NCI-H460 (cell line): ENCODE measurements at places on chromosomes 6 and 20.
A peak's percentile ranks its signal among the peaks of the same experiment; 100 is the strongest.

GRCh38 chr20:24663496-24663895 is 194.1 kb downstream of the SYNDIG1 start:
- no peak for DNase-seq

DNA sequence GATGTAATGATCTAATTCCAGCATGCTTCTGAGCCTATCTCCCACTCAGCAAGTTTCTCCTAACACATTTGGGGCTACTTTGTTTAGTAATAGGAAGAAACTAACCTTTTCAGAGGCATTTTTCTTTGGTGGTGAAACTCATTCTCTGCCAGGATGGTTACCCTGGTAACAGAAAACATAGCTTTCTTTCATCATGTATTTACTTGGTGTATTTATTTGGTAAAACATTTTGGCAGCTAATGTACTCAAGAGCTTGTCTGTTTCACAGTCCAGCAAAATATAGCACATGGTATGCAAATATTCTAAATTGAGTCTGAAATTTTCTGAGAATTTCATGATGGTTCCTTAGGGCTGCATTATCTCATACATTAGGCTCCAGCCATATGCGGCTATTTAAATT is 100.0 kb downstream of the SLC35B3 start:
- DNase-seq, result no peak

GRCh38 chr6:63526931-63527330 is 45.3 kb upstream of the LOC128125822 start:
- no peak for DNase-seq

DNA sequence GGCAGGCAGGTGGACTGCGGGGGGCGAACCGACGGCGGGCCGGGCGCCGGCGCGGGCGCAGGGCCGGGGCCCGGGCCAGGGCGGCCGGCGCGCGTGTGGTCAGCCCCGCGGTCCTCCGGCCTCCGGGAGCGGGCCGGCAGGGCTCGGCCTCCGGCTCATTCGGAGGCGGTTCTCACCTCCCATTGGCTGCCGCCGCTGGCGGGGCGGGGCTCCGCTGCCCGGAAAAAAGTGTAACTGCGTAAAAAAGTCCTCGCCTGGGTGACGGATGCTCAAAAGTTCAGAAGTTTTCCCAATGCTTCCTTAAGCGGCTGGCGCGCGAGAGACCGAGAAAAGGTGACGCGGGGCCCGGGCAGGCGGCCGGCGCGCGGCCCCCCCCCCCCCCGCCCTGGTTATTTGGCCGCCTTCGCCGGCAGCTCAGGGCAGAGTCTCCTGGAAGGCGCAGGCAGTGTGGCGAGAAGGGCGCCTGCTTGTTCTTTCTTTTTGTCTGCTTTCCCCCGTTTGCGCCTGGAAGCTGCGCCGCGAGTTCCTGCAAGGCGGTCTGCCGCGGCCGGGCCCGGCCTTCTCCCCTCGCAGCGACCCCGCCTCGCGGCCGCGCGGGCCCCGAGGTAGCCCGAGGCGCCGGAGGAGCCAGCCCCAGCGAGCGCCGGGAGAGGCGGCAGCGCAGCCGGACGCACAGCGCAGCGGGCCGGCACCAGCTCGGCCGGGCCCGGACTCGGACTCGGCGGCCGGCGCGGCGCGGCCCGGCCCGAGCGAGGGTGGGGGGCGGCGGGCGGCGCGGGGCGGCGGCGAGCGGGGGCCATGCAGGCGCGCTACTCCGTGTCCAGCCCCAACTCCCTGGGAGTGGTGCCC is at the start of gene FOXC1:
TSS of gene FOXC1 (plus strand) at position 268 of the 849 bp plus-strand sequence. CDS start at position 799, 531 bp downstream.
- DNase-seq, result peak; percentile 93

GRCh38 chr6:37338745-37339255 is 15.0 kb upstream of the RNF8 start:
- DNase-seq, result no peak

DNA sequence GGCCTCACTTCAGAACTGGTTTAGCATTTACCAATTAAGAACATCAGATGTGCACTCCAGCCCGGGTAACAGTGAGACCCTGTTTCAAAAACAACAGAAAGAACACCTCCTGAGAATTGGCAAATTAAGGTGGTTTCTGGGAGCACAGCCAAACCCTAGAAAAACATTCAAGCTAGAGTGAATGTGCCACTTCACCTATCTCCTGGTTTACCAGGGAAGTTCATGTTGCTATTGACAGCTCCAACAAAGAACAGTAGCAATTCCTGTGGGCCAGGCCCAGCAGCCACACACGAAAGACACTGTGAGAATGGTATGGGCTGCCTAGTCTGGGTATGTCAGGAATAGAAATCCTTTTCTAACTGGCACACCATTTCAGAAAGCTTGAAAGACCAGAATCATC is 4.9 kb downstream of the POLR1C start:
- DNase-seq, result no peak

- no peak for DNase-seq
These were observed 708 bp downstream of the NRN1 start for GRCh38 chr6:6006006-6006427.

- no peak for DNase-seq
These were observed 192.4 kb downstream of the OGFRL1 start for GRCh38 chr6:71481011-71481410.

GRCh38 chr6:135334169-135334568 is 153.1 kb downstream of the MYB start:
- no peak for DNase-seq

DNA sequence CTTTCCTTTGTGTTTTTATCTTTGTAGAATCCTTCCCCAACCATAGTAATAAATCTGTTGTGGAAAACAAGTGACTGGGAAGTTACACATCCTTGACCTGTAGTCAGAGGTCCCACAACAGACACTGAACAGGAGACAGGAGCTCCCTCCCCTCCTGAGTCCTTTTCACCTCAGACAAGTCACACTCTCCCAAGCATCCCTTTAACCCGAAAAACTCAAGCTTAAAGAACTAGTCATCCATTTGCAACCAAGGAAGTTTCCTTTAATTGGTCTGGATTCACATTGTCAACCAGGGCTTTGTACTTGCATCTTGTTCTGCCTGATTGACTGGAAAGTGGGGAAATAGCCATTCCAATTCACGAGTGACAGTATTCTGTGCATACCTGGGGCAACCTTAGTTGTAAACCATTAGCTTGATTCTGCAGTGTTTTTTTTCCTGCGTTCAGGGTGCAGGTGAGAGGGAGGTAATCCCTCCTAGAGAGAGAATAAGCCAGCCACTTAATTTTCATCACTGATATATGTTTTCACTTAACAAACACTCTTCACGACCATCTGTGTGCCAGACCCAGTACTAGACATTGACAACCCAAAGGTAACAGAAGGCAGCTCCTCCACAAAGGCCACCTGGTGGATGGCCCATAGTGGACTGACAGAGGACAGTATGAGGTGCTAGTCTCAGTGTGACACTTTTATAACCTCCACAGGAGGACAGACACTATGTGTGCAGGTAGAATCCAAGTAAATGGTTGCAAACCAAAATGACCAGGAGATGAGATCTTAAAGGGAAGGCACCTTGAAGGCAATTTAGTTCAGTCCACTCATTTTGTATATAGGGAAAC is 112.4 kb downstream of the SLX4IP start:
- DNase-seq, result no peak

DNA sequence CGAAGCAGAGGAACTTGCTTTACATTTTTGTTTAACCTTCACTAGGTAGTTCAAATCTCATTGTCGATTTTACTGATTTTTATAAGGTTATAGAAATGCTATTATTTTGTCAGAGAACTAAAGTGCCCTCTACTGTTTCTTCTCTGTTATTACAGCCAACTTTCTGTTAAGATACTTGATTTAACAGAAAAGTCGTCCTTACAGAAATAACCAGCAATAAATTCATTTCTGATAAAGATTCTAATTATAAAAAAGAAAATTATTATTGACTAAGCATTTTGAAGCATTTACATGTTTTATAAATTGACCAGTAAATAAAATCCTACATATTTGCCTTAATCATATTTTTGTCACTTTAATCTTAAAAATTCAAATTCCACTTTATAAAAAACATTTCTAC is 60.8 kb downstream of the OGFRL1 start:
- peak; percentile 12 for DNase-seq

GRCh38 chr6:71079677-71080076 is 122.8 kb upstream of the B3GAT2 start:
- DNase-seq, result no peak
